ENCODE measurements at places on chromosomes 5 and 9.
A peak's percentile ranks its signal among the peaks of the same experiment; 100 is the strongest.

- DNase-seq = no peak
Measured at GRCh38 chr5:119071561-119071995, 691 bp downstream of the DMXL1 start.

DNA sequence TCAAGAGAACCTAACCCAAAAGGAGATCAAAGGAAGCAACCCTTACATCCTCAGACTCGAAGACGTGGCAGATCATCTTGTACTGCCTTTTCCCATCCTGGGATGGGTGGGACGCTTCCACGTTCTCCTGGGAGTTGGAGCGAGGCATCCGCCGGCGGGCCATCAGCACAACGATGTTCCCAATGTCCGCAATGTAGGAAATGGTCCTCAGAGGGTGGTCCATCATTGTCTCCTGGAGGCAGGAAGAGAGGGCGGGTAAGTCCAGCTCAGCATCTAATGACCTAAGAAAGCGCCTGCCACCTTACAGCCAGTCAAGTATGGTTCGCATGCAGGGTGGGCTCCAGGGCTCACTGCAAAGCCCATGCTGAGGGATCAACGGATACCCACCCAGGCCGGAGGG, 131.2 kb downstream of the ENTREP1 start:
- no peak for DNase-seq

GRCh38 chr9:105887679-105888078, 193.3 kb downstream of the TMEM38B start:
- no peak for DNase-seq

DNA sequence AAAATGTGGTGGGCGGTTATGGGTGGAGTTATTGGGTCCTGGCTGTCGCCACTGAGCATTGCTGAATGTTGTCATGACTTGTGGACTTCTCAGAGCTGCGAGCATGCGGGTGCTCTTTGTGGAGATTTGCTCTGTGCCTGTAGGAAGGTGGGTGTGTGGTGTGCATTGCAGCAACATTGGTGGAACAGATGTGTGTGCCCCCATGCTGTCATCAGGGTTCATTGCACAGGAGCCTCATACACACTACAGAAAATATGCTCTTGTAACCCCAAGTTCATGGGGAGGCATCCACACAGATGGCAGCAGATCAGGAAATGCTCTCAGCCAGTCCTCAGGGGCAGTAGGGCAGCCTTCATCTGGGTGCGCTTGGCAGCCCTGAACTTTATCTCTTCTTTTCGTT, 55.9 kb upstream of the PHF2 start:
- DNase-seq = no peak

DNA sequence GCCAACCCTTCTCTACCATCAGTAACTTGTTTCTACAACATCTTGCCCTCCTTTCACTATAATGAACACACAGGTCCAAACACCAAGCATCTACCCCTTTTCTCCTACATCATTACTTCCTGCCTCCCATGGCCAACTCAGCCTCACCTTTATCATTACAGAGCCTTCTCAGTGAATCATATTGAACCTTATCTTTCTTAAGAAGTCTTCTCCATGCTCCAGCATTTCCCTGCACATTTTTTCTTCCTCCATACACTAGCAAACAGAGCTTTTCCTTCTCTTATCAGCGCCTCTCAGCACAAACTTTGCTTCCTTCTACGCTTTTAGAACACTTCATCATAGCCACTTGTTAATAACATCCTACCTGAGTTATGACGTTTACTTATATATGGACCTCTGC, 148.2 kb downstream of the ARL15 start:
- DNase-seq = no peak

- no peak for DNase-seq
Measured at GRCh38 chr5:137099651-137100050, 399.5 kb downstream of the SPOCK1 start.

GRCh38 chr9:4987961-4988421, 2.9 kb downstream of the JAK2 start:
- DNase-seq = peak; percentile 45

DNA sequence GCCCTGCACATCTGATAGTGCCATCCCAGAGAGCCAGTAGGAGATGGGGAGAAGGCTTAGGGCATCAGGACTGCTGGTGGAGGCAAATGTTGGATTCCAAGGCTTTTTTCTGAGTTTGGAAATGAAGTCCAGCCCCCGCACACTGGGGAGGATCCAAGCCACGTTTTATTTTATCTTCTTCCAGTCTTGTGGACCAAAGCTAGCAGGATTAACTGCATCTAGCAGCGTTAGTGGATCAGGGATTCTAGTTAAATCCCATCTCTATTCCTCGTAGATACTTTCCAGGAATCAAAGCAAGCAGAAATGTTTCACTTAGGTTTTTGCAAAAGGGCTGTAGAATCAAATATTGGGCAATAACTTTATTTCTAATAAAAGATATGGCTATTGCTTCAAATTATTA, 114.7 kb upstream of the OR13F1 start:
- DNase-seq = no peak

- no peak for DNase-seq
Measured at GRCh38 chr5:177304392-177305119, 957 bp downstream of the PRELID1 start.

GRCh38 chr5:31854181-31855133, 215.5 kb downstream of the PDZD2 start:
- peak; percentile 68 for DNase-seq

Measured in renal cortex interstitium (tissue), 15 donors.